ENCODE measurements at places on chromosomes 12 and 14.

- no peak for DNase-seq
Observed at GRCh38 chr14:90577661-90578282, 180.9 kb downstream of the CALM1 start.

GRCh38 chr12:117387832-117388231 is 26.4 kb upstream of the NOS1 start:
- no peak for DNase-seq

DNA sequence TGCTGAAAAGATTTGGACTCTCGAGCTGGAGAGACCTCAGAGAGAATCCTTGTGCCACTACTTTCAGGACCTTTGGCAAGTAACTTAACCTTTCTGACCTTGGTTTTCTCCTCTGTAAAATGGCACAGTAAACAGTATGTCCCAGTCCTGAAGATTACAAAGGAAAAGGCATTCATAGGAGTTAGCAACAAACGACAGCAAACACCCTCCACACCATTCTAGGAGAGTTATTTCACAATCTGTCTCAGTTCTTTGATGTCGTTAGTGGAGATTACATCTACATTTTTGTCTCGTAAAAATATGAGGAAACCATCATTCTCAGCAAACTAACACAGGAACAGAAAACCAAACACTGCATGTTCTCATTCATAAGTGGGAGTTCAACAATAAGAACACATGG is 205.7 kb downstream of the ITPR2 start:
- no peak for DNase-seq

GRCh38 chr12:89016970-89017778 is 335.1 kb downstream of the DUSP6 start:
- peak; percentile 86 for DNase-seq

GRCh38 chr12:64098709-64099354 is 123.3 kb downstream of the KICS2 start:
- DNase-seq, result no peak

- no peak for DNase-seq
Observed at GRCh38 chr14:26729851-26730250, 132.0 kb upstream of the NOVA1 start.

DNA sequence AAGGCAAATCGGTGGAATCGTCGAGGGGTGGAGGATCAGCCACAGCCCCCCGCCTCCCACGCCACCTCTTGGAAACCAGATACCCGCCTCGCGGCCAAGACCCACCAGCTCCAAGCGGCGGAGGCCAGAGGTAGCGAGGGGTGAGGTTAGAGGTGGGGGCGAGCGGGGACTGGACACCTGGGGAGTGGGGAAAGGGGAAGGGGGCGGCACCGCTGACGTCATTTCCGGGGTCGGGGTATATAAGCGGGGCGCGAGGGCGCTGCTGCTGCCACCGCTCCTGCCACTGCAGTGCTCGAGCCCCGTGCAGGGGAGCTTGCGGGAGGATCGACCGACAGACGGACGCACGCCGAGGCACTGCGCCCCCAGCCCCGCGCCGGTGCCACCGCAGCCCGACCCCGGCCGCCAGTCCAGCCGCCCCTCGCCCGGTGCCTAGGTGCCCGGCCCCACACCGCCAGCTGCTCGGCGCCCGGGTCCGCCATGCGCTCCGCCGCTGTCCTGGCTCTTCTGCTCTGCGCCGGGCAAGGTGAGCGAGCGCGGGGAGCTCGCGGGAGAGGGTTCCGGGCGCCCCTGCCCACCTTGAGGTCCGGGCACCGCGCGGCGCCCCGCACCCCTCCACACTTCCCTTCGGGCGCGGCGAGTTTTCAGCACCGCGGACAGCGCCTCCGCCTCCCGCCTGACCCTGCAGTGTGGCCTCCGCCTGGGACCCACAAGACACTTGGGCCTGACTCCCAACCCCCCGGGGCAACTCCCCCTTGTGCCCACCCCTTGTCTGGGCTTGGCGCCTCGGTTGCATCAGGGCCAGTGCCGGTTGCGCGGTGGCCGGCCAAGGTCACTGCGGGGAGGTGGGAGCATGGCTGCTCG is at the start of gene CHGA:
TSS of gene CHGA (plus strand) at position 268 of the 861 bp plus-strand sequence. CDS start at position 478, 210 bp downstream.
- DNase-seq, result peak; percentile 90

- DNase-seq, result no peak
Observed at GRCh38 chr14:93410021-93410420, 20.7 kb upstream of the UNC79 start.

DNA sequence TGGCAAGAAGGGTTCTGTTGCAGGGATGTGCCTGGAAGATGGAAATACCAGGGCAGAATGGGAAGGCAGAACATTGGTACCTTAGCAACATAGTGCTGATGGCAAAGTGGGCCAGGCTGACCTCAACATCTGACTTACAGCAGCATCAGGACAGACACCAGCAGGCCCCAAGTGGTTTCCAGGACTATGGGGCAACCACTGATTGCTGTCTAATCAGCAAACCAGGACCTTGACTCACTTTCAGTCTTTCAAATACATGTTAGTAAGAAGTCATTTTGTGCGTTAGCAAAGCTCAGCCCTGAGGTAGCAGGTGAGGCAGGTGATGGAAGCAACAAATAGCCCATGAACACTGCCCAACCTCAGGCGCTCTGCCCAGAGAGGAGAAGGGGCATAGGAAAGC is 4.7 kb upstream of the SPTSSA start:
- no peak for DNase-seq

DNA sequence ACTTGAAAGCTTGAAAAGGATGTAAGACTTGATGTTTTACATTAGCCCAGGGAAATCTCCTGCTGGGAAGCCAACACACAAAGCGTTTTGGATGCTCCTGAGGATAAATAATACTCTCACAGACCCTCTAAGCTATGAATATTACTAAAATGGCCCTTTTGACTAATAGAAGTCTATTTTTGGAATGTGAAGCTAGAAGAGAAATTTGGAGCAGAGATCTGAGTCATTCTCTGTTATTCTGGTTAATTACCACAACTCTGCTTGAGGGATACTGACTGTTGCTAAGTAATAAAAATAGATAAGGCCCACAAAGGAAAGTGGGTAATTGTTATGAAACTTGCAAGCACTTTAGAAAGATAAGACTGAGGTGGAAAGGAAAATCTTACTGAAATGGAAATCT is 346.2 kb upstream of the STXBP6 start:
- DNase-seq, result no peak

- no peak for DNase-seq
Observed at GRCh38 chr14:38145142-38145541, 62.6 kb upstream of the SSTR1 start.

GRCh38 chr12:99984271-99985128 is at the start of gene ANKS1B:
ANKS1B (minus strand) TSS chr12:99984936; CDS start chr12:99984237, 699 bp downstream.
- peak; percentile 70 for DNase-seq

- no peak for DNase-seq
Observed at GRCh38 chr12:60012659-60013058, 416.8 kb downstream of the SLC16A7 start.
